ENCODE measurements at places on chromosomes 3 and 15.

DNA sequence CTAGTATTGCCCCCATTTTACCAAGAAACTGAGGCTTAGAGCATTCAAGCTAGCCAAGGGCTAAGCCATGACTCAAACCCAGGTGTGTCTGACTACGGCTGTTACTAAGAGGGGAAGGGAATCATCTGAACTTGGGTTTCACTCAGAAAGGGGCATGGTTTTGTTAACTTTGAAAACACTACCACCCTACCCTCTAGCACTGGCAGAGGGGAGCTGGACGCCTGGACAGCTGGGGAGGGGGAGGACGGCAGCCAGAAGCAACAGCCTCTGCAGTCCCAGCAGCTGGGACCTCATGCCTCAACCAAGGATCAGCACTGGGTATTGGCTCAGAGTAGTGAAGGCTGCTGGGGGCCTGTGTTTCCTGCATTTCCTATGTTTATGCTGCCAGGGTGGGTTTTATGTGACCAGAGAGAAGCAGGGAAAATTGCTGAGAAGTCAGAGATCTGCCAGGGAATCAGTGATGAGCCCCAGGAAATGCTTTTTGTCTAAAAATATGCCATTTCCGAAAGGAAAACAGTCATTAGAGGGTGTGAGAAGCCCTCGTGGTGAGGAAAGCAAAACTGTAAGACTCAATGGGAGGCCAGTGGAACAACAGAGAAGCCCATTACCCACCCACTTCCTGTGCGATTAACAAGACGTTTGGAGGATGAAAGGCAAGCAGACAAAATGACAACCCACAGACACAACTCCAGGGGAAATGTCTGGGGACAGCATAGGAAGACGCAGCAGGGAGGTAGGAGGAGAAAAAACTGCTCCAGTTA is 41.2 kb downstream of the LIPC start:
- peak; percentile 42 for DNase-seq

DNA sequence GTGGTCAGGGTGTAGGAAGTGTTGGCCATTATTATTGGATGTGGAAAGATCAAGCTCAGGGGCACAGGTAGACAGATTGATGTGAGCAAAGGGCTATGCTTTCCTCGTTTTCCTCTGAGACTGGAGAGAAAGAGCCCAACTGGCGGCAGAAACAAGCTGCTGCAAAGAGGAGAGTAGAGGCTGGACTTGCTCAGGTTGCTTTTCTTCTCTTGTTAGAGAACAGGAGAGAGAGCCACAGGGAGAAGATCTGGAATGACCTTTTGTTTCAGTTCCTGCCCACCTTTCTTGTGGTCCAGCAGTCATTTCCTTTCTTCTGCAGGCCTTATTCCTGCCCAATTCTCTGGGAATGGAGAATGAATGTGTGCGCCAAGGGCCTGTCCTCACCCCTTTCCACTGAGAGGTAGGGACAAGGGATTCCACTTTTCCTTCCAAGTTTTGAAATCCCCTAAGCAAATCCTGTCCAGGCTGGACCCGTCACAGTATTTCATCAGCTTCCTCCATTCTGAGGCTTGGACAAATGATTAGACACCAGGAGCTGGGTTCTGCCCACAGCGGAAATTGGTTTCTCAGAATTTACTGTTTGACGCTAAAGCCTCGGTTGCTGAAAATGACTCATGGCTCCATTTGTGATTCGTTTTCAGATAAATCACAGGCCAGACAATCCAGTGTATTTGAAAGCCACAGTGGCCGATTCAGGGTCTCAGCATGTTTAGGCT is 16.1 kb downstream of the ZNF80 start:
- DNase-seq: peak; percentile 17

- no peak for DNase-seq
Measured at GRCh38 chr3:197508461-197508860, 47.3 kb downstream of the BDH1 start.

GRCh38 chr15:52567871-52568600 is 794 bp downstream of the ARPP19 start:
- peak; percentile 47 for DNase-seq

DNA sequence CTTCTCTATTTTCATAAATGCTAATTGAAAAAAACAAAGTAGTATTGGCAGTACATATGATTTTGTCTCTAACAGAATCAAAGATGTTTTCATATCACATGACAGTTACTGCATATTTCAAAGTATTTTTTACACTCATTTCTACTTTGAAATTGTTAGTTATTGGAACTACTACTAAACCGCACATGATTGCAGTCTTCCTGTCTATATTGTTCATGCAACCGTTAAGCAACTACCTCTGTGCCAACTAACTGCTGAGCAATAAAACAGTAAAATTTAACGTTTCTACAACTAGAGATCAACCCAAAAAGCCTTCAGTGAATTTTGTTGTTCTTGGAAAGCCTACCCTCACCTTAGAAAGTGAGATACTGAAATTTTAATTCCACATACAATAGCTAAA is 64.2 kb downstream of the DMXL2 start:
- no peak for DNase-seq

- DNase-seq: peak; percentile 70
Measured at GRCh38 chr3:77254967-77255831, 215.3 kb downstream of the ROBO2 start.

GRCh38 chr3:194512895-194513601 is 26.2 kb upstream of the ATP13A3 start:
- DNase-seq: no peak

- peak; percentile 78 for DNase-seq
Measured at GRCh38 chr3:105606016-105606415, 239.3 kb downstream of the ALCAM start.

DNA sequence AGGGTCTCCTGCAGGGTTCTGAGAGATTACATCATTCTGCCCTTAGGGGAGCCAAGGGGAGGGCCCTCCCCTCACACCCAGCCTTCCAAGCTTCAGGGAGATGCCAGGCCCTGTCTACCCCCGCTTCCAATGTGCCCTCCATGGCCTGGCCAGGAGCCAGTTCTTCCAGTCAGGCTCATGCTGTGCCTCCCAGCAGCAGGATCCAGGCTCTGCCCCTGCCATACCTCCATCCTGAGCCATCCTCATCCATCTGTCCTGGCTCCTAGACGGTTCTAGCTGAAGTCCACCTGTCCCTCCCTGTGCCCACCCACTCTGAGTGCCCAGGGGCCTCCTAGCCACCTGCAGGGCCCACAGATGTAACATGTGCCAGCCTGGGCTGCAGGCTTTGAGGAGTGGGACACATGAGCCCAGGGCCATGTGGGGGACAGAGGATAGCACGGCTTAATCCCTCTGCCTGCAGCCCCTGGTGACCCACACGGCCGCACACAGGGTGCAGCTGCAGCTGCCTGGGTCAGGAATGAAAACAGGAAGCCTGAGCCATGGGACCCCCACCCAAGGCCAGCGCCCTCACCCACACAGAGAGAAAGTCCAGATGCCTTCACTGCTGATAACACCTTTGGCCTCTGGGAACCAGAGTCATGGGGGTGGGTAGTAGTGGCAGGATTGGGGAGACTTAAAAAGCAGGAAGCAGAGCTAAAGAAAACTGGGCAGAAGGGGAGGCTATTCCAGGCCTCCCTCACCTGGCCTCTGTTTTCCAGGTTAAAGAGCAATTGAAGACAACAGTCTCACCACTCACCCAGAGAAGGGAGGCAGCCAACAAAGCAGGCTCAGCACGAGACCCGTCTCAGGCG is 11.8 kb downstream of the PLCD1 start:
- DNase-seq: no peak
